Activated T-cell treated with anti-CD3 and anti-CD28 coated beads, Interleukin-2, amount 50 U/mL, for 4 hours (primary cell): ENCODE measurements at places on chromosomes 7 and 10. TPM values are rescaled to one million over a fixed set of nuclear protein-coding genes. Genes with fewer than 3 reads are reported as not detected.

Gene GNGT1
- total RNA-seq: not detected

Gene APBB1IP
- 41.8 TPM for total RNA-seq

Gene SPDYE1
- not detected for total RNA-seq

Gene TNS3
- total RNA-seq: 2.6 TPM

Gene C10orf95
- total RNA-seq: 0.96 TPM

Gene PAX4
- total RNA-seq: not detected

Gene GFRA1
- 0.08 TPM for total RNA-seq

Gene ZNF503
- total RNA-seq: 0.16 TPM

Gene ENTPD1
- total RNA-seq: 0.66 TPM

Gene KIF20B
- 28.8 TPM for total RNA-seq

Gene WDFY4
- 3.9 TPM for total RNA-seq

Gene TEX36
- total RNA-seq: not detected

Gene OPN4
- not detected for total RNA-seq
